Peyer's patch (tissue), 4 donors: ENCODE measurements at places on chromosomes 16 and 17.

DNA sequence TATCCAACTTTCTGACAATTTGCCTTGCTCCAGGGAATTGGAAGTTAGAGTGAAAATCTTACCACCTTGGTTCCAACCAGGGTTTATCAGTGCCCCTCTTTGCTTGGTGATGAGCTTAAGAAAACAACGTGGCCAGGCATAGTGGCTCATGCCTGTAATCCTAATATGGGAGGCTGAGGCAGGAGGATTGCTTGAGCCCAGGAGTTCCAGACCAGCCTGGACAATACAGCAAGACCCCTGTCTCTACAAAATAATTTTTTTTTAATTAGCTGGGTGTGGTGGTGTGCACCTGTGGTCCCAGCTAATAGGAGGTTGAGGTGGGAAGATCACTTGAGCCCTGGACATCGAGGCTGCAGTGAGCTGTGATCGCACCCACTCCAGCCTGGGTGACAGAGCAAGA is 21.4 kb downstream of the SLC7A6 start:
- DNase-seq: no peak

DNA sequence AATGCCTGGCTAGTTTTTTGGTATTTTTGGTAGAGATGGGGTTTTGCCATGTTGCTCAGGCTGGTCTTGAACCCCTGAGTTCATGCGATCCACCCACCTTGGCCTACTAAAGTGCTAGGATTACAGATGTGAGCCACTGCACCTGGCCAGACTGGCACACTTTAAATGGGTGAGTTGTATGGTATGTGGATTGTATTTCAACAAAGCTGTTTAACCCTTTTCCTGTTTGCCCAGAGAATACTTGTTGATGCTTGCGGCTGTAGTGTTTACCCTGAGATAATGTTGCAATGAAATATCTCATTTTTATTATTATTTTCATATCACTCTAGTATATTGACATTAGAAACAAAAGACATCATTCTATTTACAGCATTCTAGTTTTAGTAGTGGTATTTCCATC is 17.1 kb upstream of the TMEM94 start:
- no peak for DNase-seq

DNA sequence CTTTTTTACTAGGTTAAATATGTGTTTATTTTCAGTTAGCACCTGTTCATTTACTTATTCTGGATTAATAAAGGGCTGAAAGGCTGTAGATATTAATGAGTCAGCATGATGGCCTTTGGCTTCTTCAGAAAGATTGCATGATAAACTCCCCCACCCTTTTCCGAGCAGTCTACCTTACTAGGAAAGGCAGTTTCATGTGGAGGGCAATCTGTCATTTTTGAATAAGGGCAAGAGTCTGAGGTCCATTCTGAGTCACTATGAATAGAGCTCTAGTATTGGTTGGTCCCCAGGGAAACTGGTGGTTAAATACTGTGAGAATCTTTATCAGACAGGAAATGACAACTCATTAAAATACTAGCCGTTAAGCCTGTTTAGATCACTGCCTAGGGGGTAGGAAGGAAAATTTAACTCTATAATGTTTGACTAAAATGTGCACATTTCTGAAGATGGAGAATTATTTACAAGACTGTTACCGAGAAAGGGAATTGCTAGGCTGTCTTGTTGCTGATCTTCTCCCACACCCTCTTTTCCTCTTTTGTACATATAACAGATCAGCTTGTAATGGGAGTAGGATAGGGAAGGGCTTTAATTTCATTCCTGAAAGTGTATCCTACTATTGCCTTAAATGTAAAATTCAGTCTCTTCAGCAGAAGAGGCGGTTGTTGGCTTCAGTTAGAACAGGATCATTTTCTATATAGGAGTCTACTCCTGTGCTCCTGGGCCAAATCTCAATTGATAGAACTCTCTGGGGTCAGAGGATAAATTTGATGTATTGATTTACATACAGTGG is 63.3 kb downstream of the TUBD1 start:
- no peak for DNase-seq

DNA sequence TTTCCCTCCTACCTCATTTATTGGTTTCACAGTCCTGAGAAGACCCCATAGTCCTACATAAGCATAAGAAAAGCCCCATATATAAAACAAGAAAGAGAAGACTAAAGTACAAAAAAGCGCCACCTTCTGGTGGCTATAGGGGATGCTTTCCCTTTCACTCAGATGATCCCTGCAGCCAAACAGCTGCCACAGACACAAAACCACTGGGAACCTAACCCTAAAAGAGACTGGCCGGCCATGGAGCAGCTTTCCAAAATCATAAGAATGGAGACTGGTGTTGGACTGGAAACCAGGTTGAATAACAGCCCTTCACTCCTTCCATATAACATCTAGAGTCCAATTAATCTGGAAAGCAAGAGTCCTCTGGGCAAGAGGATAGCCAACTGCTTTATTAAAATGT is 11.4 kb downstream of the DYNC1LI2 start:
- DNase-seq: no peak

- no peak for DNase-seq
Observed at GRCh38 chr16:3570420-3571062, 6.7 kb downstream of the NLRC3 start.

GRCh38 chr17:52710363-52710901 is 551.9 kb upstream of the CA10 start:
- DNase-seq: no peak

GRCh38 chr17:21199311-21199710 is 14.7 kb downstream of the TMEM11 start:
- no peak for DNase-seq

GRCh38 chr17:17691468-17692263 is 10.4 kb downstream of the RAI1 start:
- no peak for DNase-seq
